SJCRH30 (cell line): ENCODE measurements at places on chromosomes 16 and 17.

GRCh38 chr17:42122371-42123303 is at the start of gene HSPB9:
TSS of gene HSPB9 (plus strand) at chr17:42122804. CDS start at chr17:42122851, 47 bp downstream.
- DNase-seq: no peak

DNA sequence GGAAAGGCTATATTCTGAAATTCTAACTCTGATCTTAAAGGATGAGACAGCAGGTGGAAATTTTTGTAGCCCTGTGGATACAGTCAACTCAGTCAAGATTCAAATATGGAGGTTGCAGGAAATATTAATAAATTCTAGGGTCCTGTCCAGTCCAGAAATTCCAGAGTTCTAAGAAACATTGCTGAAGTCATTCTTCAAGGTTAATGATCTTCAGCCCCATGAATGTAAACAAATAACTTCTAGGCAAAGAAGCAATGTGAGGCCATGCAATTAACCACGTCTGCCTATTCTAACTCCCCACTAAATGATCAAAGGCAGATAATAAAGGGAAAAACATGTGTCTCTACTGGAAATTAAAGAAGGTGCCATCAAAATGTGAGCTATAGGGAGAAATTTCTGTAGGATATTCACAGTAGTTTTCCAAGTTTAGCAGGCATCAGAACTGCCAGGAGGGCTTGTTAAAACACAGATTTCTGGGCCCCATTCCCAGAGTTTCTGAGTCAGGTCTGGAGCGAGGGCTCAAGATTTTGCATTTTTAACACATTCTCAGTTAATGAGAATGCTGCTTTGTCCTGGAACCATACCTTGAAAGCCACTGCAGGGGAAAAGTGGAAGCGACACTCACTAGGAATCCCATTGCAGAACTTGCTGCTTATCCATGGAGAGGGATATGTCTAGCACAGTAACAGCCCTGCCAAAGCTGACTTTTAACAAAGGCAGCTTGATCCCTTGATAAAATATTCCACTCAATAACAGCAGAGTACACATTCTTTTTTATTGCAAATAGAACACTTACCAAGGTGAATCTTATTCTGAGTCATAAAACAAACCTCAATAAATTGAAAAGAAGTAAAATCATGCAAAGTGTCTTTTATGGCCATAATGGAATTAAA is 61.8 kb downstream of the DNAH3 start:
- DNase-seq: no peak

DNA sequence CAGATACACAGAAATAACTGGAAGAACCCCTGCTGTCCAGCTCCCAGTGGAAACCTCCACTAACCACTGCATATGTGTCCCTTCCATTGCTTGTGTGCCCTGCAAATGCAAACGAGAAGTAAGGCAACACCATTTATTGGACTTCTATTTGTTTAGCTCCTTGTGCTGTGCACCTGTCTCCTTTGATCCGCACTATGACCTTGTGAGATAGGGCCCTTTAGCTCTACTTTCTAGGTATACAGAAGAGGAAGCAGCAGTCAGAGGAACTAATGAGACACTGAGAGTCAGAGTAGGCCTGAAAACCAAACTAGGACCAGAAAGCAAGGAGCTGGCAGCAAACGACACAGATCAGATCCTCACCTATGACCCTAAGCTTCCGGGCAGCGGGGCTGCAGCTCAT is 22.4 kb downstream of the SOX9 start:
- DNase-seq: no peak

DNA sequence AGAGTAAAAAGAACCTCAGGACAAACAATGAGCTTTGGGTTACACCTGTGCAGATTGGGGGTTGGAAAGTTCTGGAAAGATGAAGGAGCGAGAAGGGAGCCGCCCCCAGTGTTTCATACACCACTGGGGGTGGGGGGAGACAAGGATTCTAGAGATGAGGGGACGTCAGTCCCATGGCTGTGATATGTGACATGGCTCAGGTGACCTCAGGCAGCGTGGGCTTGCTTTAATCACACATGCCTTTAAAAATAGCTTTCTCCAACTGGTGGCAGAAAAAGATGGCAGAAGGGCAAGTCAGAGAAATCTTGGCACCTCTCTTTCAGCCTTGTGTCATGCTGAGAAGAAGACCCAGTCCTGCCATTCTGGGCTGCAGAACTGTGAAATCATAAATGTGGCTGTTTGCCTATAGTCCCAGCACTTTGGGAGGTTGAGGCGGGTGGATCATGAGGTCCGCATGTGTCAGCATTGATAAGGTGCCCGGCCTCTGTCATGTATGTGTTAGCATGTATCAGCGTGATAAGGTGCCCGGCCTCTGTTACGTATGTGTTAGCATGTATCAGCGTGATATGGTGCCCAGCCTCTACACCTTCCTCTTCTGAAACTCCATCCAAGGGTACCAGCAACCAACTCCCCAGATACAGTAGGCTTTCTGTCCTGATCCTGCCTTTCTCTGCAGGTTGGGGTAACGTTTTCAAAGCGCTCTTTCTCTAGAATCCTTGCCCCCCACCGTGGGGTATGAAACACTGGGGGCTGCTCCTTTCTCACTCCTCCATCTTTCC is 25.0 kb downstream of the WIPI1 start:
- no peak for DNase-seq

DNA sequence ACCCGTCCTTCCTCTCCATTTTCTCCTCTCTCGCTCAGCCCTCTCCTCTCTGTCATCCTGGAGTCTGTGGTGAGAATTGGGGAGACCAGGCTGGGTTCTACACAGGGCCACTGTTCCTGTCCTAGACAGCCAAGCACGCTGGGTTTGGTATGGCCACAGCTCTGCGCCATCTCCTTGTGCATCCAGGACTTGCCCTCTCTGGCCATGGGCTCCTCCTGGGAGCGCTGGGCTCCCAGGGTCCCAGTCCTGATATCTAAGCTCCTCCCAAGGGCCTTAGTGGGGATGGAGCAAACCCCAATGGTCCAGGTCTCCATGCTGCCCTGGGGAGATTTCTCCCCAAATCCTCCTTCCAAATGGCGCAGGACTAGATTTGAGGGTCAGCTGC is 27.2 kb upstream of the ITGA3 start:
- no peak for DNase-seq

- DNase-seq: peak; percentile 80
Measured at GRCh38 chr16:20866145-20866772, 33.9 kb downstream of the DCUN1D3 start.

DNA sequence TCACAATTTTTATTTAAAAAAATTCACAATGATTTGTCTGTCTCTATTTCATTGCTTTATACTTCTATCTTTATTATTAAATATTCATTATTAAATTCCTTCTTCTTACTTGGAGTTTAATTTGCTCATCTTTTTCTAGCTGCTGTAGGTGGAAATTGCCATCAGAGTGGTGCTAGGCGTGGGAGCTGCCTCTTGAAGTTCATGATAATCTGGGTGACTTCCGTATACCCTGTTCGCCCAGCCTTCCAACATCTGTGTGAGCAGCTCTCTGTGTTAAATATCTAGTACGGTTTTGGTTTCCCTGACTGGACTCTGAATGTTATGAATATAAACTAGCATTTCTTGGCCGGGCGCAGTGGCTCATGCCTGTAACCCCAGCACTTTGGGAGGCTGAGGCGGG is 84.0 kb upstream of the RPH3AL start:
- no peak for DNase-seq

DNA sequence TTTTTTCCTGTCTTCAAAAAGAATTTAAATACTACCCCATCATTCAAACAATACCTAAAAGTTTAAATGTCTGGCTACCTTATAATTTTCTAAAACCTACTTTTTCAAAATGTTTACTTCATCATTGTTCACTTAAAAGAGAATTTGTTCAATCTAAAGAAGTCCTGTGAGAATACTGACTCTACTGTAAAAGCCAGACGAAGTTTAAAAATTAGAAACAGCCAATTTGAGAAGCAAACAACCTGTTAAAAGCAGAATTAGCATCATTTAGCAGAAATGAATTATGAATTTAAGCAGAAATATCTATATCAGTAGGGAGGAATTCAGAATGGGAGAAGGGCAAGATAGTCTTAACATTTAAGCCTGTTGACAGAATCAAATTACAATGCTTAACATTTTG is 2.1 kb downstream of the SKA2 start:
- no peak for DNase-seq

DNA sequence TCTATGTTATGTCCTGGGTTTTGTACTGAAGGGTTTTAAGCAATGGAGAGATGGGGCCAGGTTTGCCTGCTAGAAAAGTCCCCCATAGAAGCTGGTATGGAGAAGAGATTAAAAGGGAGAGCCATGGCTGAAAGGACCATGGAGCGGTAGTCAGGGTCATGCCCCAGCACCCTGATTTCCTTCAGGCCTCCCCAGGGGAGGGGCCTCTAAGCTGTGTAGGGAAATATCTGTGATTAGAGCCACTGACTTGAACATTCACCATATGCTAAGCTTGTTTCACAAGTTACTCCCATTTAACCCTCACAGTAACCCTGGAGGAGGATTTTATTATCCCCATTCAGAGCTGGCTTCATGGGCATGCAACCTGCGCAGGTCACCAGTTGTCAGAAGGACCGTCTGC is 3.8 kb upstream of the ATP2A3 start:
- DNase-seq: no peak
